ENCODE measurements at places on chromosomes 2 and 18.

- peak; percentile 16 for DNase-seq
Measured at GRCh38 chr2:129201696-129202095, 777.8 kb upstream of the RAB6C start.

DNA sequence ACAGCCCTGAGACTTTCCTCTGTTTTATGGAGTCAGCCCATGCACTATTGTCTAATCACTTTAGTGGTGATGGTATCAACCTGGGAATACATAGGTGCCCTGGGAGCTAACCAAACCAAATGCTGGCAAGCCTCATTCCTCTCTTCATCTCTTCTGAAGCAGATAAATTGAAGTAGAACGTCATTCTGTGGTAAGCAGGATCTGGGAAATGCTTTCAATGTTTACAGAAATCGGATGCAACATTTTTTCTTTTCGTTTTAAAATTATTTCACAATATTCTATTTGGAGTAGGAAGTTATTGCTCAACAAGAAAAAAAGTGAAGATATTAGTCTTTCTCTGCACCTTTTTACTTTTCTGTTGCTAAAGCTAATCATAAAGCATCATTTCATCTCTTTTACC lies 114.2 kb downstream of the RBMS1 start:
- DNase-seq: peak; percentile 40

DNA sequence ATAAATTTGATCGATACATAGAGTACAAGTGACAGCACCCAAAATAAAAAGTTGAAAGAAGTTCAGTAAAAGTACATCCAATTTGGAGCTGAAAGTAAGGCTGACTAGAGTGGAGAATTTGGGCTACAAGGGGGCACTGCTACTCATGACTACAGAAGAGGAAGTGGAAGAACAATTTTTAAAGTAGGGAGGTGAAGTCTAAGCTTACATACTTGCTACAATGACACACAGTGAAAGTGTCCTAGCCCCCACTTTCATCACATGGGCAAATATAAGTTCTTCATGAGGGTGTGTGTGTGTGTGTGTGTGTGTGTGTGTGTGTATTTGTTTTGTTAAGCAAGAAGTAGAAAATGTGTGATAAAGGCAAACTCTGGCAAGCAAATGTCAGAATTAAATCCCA lies 45.7 kb downstream of the MAP3K2 start:
- no peak for DNase-seq

- no peak for DNase-seq
Measured at GRCh38 chr18:63079114-63079513, 240.5 kb downstream of the BCL2 start.

- no peak for DNase-seq
Measured at GRCh38 chr2:110948027-110948674, 172.6 kb upstream of the BCL2L11 start.
